Stimulated activated CD8-positive, alpha-beta memory T cell treated with anti-CD3 and anti-CD28 coated beads, Interleukin-15, amount 100 ng/mL, for 1 hour (primary cell): ENCODE measurements at places on chromosomes 12 and 14.

- no peak for DNase-seq
These were observed 1.1 kb downstream of the LGALS3 start for GRCh38 chr14:55130196-55130550.

DNA sequence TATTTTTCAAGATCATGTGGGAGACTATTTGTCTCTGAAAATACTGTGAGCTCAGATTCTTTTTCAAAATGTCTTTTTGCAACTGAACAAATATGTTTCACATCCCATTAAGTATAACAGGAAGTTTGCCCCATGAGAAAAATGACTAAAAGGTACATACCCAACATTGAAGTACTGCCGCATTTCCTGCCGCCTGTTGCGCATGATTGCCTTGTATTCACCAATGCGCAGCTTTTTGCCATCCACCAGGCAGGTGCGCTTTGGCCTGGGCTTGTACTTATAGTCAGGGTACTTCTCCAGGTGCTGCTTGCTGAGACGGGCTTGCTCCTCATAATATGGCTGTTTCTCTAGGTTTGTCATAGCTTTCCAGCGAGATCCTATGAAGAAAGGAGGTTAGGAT is 413.2 kb downstream of the SOX5 start:
- no peak for DNase-seq

- DNase-seq, result no peak
These were observed 9.1 kb upstream of the RESF1 start for GRCh38 chr12:31950088-31950487.

DNA sequence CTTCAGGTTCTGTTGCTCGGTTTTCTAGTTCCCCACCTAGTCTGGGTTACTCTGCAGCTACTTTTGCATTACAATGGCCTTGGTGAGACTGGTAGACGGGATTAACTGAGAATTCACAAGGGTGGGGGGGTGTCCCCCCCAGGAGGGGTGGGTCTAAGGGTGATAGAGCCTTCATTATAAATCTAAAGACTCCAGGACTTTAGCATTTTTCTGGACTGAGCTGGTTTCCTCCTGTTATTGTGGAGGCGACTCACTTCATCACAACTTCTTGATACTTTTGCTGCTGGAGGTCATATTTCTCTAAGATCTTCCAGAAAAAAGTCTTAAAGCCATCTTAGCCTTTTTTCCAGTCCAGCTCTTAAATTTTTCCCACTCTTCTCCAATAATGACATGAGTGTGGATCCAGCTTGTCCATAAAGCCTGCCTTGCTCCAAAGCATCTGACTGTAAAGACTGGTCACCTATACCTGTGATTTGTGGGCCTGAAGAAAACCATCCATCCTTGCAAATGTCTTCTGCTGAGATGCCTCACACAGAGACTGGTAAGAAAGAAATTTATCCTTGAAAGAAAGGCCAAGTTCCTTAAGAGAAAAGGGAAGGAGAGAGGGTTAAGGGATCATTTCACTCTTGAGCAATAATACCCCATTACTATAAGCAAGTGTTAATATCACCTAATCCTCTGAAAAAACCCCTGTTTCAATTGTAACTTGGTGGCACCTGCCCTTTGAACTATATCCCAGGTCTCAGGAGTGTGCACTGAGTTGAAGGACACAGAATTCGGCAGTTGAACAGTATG is 19.7 kb upstream of the SLC2A14 start:
- DNase-seq, result no peak

- DNase-seq, result no peak
These were observed 465 bp downstream of the ADSS1 start for GRCh38 chr14:104724407-104724980.

DNA sequence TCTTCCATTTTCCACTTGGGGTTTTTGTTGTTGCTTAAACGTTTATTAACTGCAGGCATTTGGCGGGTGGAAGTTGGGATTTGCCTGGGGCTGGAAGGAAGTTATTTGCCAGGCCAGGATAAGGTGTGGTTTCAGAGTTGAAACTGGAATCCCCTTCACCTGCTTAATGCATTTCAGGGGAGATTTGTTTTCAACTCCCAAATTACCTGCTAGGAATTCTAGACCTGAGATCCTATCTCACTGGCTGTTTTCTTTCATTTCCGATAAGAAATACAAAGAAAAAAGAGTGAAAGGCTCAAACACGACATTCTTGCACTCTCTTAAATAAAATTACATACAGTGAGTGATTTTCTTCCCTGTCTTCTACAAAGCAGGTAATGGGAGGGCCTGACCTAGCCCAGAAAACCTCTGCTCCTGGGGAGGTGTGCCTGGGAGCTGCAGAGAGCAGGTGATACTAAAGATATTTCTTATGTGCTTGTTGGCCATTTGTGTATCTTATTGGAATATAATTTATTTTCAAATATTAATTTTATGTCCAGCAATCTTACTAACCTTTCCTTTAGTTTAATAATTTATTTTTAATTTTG is 278.2 kb downstream of the ZFP36L1 start:
- DNase-seq, result no peak

DNA sequence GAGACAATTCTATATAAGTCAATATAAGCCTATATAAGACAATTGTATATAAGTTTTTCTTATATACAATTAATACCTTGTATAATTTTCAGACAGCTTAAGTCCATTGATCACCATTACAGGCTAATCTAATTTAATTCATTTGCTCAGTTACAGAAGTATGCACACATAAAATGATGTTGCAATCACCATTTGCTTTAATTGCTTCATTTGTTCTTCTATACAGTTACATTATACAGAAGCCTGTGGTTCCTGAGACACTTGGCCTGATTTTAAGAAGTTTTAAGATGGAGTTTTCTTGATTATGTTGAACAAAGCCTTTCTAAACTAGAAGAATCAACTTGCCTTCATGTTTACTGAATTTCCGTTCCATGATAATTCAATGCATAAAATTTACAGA is 314.6 kb upstream of the PDE3A start:
- no peak for DNase-seq

DNA sequence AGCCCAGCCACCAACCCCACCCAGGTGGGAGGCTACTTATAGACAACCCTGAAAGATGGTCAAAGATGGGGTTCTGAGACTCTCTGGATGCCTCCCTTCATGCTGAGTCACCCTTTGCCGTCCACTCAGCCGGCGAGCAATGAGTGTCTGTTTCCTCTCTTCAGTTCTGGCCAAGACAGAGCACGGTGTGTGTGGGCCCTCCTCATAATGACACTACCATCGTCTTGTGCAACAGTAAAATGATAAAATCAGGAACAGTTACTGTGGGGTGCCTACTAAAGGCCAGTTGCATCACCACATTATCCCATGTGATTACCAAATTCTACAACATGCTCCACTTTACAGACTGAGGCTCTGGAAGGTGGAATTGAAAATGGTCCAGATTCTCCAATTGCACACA is 7.0 kb upstream of the BDKRB1 start:
- no peak for DNase-seq

DNA sequence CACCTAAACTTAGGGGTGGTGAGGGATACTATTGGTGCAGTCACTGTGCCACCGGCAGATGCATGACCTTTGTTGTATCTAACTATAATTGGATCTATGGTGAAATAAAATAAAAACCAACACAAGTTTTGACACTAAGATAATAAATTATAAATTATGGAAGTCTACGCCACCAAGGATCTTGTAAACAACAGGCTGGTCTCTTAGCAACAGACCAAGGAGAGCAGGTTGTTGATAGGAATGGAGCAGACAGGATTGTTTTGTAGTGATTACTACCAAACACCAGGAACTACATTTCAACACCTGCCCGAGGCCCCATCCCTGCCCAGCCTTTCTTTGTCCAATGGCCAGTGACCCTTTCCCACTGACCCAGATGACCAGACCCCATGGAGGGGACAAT is 1178.0 kb downstream of the VRK1 start:
- DNase-seq, result no peak

GRCh38 chr14:74605531-74606223 is 6.4 kb downstream of the LTBP2 start:
- DNase-seq, result no peak

DNA sequence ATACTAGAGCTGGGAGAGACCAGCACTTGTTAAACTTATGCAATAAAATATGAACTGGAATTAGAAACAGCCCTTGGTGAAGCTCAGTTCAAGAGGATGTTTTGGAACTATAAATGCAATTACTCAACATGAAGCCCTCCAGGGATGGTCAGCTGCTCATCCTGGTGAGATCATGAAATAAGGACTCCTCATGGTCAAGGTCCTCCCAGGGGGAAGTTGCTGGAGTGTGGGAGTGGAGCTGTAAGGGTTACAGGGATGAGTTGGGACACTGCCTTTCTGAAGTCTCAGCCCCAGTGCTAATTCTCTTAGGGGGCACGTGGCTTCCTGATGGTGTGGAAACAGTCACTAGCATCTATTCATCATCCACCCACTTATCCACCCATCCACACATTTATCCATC is 301.7 kb upstream of the SFSWAP start:
- no peak for DNase-seq

DNA sequence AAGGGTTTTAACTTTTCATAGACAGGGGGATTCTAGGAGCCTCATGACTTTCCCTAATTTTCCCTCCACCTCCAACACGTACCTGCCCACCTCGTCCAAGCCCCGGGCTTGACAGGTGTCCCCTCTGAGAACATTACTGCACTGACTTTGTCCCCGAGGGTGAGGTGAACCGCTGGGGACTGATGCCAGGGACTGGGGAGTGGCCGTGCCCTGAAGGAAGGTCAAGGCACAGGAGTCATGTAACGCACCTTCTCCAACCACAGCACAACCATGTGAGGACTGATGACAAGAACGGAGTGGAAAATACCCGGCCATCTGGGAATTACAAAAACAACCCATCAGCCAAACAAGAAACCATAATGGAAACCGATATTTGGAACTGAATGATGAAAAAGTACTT is 214.7 kb upstream of the C14orf180 start:
- no peak for DNase-seq

GRCh38 chr14:95601650-95602049 is 66.8 kb downstream of the GLRX5 start:
- no peak for DNase-seq

GRCh38 chr12:1917172-1918070 is 1.0 kb downstream of the CACNA2D4 start:
- DNase-seq, result no peak

GRCh38 chr14:76056128-76056527 is 70.6 kb downstream of the IFT43 start:
- no peak for DNase-seq

DNA sequence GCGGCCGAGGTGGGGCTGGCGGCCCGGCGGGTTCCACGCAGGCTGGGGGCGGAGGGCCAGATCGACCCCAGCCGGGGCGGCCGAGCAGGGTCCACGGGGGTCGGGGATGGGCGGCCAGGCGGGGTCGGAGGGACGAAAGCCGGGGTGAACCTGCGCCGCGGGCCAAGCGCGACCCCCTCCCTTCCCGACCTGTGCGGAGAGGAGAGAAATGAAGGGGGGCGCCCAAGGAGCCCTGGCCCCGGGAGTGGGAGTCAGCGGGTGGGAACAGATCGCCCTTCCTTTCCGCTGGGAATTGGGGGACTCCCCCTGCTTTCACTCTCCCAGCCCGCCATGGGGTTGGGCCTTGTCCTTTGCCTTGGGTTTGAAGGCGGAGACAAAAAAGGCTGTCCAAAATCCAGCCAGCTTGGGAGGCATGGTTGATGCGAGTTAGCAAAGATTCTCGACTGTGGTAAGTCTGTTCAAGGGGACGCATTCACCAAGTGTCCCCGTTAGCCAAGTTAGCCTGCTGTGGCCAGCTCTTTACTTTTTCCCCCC is 559 bp upstream of the CKAP4 start:
- no peak for DNase-seq

- no peak for DNase-seq
These were observed 9.9 kb downstream of the SLC15A4 start for GRCh38 chr12:128813883-128814282.

GRCh38 chr12:53777936-53778644 is 26.3 kb upstream of the CISTR start:
- no peak for DNase-seq

DNA sequence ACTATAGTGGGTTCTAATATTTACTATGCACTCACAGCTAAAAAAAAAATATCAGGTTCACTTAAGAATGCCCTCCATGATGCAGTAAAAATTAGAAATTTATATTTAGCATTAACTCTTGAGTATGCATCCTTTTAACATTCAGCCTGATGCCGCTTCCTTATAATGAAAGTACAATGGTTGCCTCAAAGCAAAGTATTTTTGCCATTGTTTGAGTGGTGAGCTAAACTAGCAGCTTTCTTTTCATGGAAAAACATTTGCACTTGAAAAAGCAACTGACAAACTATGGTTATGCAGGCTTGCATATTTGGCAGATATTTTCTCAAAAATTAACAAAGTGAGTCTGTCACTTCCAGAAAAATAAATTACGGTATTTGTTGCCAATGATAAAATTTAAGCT is 188.6 kb downstream of the SLC6A15 start:
- DNase-seq, result no peak

DNA sequence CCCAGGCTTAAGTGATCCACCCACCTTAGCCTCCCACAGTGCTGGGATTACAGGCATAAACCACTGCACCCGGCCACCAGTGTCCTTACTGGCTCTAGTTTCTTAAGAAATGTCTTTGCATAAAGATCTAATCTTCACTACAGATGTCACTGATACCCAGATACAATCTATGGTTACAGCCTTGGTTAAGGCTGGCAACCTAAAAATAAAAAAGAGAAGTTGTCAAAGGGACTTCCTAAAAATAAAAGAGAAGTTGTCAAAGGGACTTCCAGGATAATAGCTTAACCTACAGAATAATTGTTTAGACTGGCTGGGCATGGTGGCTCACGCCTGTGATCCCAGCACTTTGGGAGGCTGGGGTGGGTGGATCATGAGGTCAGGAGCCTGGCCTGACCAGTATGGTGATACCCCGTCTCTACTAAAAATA is 27.6 kb downstream of the ETFBKMT start:
- DNase-seq, result no peak

DNA sequence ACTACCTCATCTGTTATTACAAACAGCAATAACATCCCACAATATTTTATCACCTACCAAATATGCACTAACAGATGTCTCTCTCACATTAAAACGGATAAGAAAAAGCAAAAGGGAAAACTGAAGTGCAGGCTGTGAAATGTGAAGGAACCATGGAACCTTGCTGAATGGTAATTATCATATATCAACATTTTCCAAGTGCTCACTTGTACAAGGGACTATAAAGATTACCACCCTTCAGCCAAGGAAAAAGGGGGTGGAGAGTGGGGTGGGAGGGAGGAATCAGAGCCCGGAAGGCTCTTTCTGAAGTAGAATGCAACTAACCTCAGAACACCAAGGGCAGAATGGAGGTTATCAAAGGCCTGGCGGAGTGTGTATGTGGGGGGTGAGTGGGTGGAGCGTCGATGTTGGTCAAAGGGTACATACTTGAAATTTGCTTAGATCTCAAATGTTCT is 1.2 kb downstream of the SNX6 start:
- DNase-seq, result no peak

DNA sequence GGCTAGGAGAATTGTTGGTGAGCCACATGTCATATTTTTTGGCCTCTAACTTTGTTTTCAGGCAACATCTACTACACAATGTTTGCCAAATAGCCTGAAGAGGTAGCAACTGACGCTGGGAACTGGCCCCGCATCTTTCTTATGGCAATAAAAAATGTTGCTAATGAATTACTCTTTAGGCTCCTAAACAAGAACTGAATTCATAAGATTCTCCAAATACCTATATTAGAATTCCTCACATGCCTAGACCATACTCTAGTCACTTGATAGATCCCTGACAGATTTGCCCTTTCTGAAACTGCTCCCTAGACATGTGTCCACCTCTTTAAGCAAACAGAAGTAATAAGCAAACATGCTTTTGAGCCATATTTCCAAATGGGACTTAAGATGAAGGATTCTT is 209.0 kb upstream of the ATXN7L3B start:
- no peak for DNase-seq

- DNase-seq, result no peak
These were observed 132.8 kb upstream of the HIF1A start for GRCh38 chr14:61562321-61563161.
